ENCODE measurements at places on chromosomes 11 and 22.
A peak's percentile ranks its signal among the peaks of the same experiment; 100 is the strongest.

DNA sequence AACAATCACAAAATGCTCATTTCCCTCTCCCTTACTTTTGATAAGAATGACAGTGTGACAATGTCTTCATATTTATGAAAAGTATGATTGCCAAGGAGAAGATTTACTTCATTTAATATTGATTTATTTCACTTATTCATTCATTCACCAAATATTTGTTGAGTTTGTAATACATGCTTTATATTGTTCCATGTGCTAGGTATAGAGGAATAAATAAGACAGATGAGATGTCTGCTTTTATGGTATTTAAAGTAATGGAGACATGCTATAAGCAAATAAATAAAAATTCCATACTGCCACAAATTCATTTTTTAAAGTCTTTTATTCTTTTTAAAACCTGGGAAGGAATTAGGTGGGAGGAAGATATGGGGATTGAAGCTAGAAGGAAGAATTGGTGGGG lies 289.4 kb downstream of the GUCY1A2 start:
- no peak for DNase-seq

DNA sequence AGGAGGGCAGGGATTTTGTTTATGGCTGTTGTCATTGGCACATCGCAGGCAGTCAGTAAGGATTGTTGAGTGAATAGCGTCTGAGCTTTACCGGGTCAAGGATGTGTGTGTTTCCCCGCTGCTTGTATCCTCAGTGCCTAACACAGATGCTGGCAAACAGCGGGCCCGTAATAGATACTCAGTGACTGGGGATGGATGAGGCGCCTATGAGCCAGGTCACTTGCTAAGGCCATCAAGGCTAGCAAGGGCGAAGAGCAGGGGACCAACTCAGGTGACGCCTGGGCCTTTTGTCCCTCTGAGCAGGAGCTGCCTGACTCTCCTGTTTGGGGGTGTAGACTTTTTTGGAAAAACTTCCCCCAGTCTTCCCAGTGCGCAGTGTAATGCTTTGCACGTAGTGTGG lies 118.1 kb downstream of the HIPK3 start:
- DNase-seq, result no peak

DNA sequence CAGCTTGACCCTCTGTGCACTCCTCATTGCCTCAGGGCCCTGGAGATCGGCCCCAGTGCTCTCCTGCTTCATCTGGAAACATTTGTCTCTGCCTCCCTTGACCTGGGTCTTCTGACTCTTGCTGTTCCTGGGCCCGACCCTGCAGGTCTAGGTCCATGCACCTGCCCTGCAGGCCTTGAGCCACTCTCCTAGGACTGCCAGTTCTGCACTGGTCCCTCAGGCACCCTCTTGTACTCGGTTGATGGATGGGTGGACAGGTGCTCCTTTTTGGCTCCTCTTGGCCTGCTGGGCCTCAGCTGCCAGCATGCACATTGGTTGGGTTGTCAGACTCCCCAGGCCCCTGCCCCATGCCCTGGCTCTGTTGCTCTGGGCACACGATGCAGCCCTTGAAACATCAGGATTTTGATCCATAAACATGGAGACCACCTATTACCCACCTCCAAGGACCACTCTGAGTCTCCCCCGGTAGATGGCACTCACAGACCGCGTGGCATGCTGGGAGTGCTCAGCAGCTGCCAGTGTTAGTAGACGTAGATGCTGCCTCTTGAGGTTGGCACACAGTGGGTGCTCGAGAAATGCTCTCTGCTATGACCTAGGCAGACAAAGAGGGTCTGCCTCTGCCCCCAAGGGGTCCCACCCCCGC lies 20.2 kb upstream of the ACR start:
- DNase-seq, result no peak

DNA sequence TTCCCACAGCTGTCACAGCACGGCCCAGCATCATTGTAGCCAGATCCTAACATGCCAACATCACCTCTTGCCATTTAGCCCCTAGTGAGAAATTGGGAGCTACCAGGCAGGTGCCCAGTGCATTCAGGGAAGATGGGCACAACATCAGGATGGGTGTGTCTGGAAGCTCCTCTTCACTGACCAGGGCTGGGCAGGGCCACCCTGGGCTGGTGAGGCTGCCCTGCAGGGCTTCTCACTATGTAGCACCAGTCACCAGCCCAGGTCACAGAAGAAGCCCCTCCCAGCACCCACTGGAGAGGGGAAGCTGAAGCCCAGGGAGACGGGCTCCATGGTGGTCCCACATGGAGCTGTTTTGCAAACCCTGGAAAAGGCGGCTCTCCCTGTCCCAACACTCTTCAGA lies 13.9 kb downstream of the ZNF74 start:
- peak; percentile 46 for DNase-seq

- DNase-seq, result no peak
These were observed 33.9 kb upstream of the GAB2 start for GRCh38 chr11:78451371-78452150.

GRCh38 chr11:133825156-133825555 lies 20.2 kb downstream of the SPATA19 start:
- peak; percentile 56 for DNase-seq

DNA sequence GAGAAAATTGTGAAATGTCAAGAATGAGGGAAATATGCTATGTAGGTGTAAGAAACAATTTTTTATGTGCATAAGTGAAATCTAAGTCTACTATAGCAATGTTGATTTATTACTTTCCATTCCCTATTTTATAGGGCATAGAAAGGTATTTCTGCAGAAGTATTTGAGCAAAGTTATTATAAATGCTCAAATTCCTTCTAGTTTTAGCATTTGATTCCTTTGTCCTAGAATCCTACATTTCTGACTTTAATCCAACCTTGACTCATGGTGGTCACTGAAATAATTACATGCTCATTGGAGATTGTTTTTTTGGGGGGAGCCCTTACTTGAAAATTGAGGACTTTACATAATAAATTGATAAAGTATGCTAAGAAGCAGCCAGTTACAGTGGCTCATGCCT lies 716.6 kb upstream of the LUZP2 start:
- DNase-seq, result no peak

DNA sequence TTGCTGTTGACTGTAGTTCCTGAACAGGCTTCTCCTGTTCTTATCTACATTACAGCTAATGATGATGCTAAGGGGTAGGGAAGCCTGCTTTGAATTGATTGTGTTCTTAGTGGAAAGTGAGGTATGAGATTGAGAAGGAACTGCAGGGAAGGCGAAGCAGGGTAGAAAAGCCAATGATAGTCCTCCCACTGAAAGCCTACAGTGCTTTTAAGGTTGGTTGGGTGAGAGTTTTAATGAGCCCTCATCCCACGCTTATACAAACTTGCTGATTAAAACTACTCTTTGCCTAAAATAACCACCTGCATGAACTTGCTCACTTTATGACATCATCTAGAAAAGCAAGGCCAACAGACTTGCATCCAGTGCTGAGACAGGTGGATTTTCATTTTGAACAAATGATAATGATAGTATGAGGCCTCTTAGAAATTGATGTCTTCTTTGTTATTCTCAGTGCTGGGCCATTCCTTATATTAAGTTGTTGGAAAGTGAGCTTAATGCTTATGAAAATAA lies 632.4 kb upstream of the ANO5 start:
- DNase-seq, result no peak

All from left forelimb (tissue), 1 donor.